Activated CD4-positive, alpha-beta T cell treated with anti-CD3 and anti-CD28 coated beads for 24 hours (primary cell): ENCODE measurements at places on chromosomes 12 and 14.

GRCh38 chr14:92751819-92752218 lies 3.4 kb upstream of the LGMN start:
- no peak for DNase-seq

DNA sequence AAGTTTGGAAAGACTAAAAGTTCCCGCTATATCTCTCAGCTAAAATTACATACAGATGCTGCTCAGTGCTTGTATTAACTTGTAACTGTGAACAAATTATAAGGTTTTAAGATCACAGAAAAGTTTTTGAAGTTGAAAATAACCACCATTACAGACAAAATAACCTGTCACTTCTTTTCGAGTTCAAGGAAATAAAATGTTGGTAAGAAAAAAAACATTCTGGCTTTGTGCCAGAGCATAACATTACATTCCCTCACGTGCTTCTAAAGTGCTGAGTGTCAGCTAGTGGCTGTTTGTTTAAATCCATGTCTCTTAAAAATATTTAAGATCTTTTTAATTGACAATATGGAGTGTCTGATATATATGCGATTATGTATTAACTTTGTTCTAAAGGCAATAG lies 27.2 kb upstream of the ADAMTS20 start:
- DNase-seq = no peak

GRCh38 chr12:55762646-55763045 lies 19.7 kb downstream of the GDF11 start:
- no peak for DNase-seq

GRCh38 chr12:41436076-41436475 lies 248.0 kb downstream of the PDZRN4 start:
- DNase-seq = no peak

GRCh38 chr12:121190523-121191031 lies 19.4 kb upstream of the P2RX4 start:
- DNase-seq = no peak

DNA sequence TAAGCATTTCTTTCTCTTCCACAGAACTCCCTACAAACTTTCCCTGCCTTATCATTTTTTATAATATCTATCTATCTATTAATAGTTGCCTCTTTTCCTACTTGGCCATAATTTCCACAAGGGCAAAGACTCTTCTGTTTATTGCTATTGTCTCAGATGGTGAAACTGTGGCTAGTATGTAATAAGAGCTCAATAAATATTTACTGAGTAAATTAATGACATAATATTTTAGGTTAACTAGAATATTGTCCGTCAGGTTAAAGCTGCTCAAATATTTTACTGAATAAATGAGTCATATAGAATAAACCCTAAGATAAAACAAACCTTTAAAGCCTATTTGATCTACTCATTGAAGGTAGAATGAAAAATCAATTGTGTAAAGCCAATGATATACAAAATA lies 240.5 kb downstream of the PPFIA2 start:
- DNase-seq = no peak
